ENCODE measurements at places on chromosomes 2 and 18.

DNA sequence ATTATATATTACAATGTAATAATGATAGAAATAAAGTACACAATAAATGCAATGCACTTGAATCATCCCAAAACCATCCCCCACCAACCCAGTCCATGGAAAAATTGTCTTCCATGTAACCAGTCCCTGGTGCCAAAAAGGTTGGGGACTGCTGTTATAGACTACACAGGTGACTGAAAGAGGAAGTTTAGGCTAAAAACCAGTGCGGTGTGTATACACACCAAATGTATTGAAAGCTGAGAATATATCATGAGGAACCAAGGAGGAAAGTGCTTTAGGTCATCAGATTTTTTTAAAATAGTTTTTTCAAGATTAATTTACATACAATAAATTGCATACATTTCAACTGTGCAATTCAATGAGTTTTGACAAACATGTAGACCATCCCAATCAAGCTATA, 20.5 kb upstream of the C1D start:
- no peak for DNase-seq

DNA sequence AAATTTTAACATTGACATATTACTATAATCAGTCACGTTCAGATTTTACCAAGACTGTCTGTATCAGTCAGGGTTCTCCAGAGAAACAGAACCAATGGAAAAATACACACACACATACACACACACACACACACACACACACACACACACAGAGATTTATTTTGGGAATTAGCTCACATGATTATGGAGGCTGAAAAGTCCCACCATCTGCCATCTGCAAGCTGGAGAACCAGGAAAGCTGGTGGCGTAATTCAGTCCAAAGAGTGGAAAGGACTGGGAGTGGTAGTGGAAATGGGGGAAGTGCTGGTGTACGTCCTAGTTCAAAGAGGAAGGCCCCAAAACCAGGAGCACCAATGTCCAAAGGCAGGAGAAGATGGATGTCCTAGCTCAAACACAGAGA, 166.4 kb downstream of the AKAIN1 start:
- no peak for DNase-seq

- DNase-seq, result no peak
Measured at GRCh38 chr18:64027931-64028695, 58.2 kb downstream of the SERPINB8 start.

- no peak for DNase-seq
Measured at GRCh38 chr18:26909599-26910290, 44.2 kb upstream of the AQP4 start.

- DNase-seq, result no peak
Measured at GRCh38 chr2:118738106-118738505, 109.3 kb downstream of the EN1 start.

DNA sequence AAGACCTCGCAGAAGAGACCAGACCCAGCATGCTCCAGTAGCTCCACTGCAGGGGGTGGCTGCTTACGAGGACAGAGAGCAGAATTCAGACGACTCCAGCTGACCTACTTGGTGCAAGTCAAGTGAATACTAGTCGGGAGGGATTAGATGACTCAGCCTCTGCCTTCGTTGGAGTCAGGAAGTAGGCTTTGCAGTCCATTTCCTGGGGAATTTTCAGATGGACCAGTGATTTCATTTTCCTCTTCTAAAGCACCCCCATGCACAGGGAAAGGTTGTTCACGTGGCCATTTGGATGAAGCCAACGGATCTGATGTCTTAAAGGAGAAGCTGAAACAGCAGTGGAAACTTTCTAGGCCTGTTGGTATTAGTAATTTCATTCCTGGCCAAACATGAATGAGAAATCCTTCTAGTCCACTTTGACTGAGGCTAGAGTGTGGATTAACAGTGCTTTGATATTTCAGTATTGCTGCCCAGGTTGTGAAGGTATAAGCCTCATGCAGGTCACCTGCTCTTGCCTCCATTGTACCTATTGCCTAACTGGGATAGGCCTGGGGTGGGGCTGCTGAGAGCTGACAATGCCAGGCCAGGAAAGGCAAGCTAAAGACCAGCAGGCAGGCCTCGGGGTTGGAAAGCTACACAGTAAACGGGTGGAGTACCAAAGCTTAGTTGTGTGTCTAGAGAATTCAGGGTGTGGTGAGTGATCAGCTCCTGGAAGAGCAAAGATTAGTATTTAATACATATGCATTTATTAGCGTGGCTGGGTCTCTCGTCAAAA, 117.6 kb upstream of the FOSL2 start:
- DNase-seq, result no peak

- no peak for DNase-seq
Measured at GRCh38 chr2:235068701-235069100, 116.9 kb downstream of the SH3BP4 start.

- no peak for DNase-seq
Measured at GRCh38 chr2:132910432-132910831, 240.4 kb upstream of the LYPD1 start.

GRCh38 chr2:102796337-102796736, 34.5 kb downstream of the TMEM182 start:
- DNase-seq, result no peak

DNA sequence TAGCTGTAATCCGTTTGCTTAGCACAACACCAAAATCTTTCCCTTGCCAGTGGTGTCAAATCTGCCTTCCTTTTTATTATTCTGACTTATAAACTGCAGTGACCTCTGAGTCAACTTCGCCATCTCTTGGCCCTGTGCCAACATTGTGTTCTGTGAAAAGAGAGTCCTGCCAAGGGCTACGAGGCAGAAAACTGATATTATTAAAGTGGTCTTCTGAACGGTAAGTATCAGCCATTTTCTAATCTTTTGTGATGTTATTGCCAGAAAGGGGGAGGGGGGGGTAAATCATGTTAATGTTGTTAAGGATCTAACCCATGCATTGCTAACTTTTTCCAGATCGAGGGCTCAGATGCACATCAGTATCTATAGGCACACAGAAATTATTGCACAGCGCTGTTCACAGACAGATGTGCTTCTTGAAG, 121.5 kb upstream of the LTBP1 start:
- no peak for DNase-seq

DNA sequence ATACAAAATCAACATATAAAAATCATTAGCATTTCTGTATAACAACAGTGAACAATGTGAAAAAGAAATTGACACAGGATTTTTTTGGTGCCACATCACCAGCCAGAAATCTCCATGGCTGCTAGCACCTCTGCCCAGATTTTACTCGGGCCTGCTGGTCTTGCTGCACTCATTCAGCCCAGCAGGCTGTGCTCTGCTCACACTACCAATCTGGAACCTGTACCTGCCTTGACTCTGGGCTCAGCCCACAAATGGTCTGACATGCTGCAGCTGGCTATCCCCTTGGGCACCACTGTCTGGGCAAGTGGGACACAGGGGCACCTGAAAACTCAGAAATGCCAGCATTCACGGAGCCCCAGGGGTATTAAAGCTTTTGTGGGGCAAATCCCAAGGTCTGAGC, 392.5 kb upstream of the NRXN1 start:
- no peak for DNase-seq

DNA sequence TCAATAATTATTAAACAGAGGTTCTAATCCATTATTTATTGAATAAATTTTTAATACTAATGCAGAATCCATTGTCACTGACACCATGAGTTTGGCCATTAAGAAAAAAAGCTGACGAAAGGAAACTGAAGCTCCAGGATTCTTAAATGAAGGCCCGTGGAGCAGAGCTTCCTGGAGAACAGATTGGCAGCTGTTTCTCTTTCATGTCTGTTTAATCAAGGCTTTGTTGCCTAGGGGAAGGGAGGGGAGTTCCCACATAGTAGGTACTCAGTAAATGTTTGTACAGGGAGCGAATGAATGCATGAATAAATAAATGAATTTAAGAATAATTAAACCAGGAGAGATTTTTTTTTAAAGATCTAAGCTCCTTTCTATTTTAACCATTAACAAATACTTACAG, 315.1 kb upstream of the KLHL29 start:
- no peak for DNase-seq

- DNase-seq, result no peak
Measured at GRCh38 chr2:51247252-51247805, 215.4 kb upstream of the NRXN1 start.
